ENCODE measurements at places on chromosomes 6 and 20.

GRCh38 chr20:46698788-46699187 is 9.5 kb upstream of the TP53RK start:
- DNase-seq = no peak

DNA sequence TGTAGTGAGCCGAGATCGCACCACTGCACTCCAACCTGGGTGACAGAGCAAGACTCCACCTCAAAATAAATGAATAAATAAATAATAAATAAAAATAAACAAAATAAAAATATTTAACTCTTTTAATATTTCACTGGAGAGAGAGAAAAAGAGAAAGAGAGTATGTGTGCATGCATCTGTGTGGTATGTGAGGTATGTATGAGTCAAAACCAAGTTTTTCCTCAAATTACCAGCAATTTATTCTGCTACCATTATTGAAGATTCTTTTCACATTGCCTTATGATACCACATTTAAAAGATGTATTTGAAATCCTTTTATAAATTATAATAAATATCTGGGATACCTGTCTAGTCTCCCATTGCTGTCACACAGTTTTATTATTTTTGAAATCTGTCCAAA is 122.1 kb downstream of the CD164 start:
- no peak for DNase-seq

GRCh38 chr6:157143171-157143889 is 180.0 kb downstream of the TMEM242 start:
- DNase-seq = peak; percentile 87

DNA sequence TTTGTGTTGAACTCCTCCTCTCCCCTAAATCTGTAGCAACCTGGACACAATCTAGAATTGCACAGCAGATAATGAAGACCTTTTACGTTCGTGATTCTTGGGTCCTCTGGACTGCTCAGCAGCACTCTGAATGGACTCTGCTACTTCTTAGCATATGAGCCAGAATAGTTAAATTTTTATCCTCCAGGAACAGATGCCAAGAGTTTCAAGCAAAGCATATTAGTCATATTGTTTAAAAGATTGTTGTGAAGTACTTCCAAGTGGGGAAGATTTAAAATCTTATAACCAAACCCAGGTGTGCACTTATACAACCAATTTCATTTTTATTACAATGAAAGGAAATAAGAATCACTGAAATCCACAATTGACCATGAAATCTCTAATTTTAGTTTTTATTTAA is 118.9 kb upstream of the EXOC2 start:
- no peak for DNase-seq

GRCh38 chr20:5272268-5272667 is 44.5 kb downstream of the PROKR2 start:
- no peak for DNase-seq

- DNase-seq = no peak
Observed at GRCh38 chr6:1123386-1124375, 188.2 kb upstream of the FOXQ1 start.

DNA sequence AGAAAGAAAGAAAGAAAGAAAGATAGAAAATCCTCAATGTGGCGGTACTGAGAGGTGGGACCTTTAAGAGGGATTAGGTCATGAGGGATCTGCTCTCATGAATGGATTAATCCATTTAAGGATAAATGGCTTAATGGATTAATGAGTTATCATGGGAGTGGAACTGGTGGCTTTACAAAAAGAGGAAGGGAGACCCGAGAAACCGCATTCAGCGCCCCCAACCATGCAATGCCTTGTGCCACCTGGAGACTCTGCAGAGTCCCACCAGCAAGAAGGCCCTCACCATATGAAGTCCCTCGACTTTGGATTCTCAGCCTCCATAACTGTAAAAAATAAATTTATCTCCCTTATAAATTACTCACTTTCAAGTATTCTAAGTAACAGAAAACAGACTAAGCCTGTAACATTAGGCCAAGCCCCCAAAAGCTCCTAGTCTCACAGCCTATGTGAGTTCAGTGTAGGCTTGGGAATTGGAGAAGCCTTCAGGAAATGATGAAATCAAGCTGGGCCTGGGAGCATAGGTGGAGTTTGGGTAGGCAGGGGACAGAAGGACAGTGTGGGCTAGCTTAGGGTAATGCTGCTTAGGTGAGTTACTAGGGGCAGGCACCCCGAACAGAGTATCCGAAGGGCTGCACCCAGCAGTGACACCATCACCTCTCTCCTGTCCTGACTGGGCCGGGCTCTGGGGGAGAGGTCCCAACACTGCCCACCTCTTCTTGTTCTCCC is 36.2 kb upstream of the RNF24 start:
- DNase-seq = no peak

- DNase-seq = no peak
Observed at GRCh38 chr20:2217857-2218539, 77.8 kb upstream of the TGM3 start.

DNA sequence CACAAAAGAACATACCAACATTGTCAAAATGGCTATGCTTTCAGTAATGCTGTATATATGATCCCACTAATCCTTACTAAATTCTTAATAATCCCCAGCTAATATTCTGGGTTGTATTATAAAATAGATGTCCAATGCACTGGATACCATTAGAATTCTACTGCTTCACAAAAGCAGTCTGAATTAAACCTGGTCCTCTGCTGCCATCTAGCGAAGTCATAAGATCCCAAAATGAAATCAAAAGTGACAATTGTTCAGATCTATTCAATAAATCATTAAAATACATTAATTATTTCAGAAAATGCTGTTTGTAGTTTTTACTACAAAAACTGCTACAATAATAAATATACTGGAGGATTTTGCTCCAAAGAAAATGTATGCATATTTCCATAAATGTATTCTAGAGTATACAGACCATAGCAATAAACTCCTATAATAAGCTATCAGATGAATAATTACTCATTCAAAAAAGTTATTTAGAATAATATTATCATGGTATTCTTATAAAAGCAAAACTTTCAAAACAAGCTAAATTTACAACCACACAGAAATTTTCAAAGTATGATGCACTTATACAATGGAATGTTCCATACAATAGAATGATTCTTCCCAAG is 92.6 kb downstream of the RNGTT start:
- peak; percentile 69 for DNase-seq

- no peak for DNase-seq
Observed at GRCh38 chr6:142731611-142732010, 213.4 kb downstream of the HIVEP2 start.

GRCh38 chr6:150006961-150007464 is 18.3 kb downstream of the RAET1L start:
- peak; percentile 30 for DNase-seq

GRCh38 chr6:53311586-53311935 is 37.2 kb downstream of the ELOVL5 start:
- no peak for DNase-seq

GRCh38 chr6:157951828-157952227 is 29.8 kb upstream of the SYNJ2 start:
- no peak for DNase-seq

DNA sequence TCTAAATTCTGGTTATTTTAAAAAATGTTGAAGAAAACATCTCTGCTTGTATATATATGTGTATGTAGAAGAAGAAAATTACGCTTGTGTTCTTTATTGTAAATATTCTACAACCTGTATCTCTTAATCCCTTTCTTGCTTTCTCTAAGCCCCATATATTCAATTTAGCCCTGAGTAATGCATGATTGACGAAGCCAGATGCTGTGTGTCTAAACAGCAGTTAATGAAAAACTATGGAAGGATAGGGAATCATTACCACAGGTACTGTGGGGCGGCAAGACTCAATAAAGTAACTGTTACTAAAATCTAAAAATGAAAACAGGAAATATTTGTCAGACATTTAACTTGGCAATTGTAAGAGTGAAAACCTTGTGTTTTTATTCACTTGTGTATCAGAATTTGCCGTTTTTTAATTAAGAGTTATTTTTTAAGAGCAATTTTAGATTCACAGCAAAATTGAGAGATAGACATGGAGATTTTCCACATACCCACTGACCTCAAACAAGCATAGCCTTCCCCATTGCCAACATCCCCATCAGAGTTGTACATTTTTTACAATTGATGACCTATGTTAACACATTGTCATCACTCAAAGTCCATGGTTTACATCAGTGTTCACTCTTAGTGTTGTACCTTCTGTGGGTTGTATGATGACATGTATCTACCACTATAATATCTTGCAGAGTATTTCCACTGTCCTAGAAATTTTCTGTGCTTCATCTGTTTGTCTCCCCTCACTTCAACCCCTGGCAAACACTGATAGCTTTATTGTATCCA is 76.7 kb downstream of the BCKDHB start:
- DNase-seq = no peak

- no peak for DNase-seq
Observed at GRCh38 chr6:90547079-90547478, 39.8 kb downstream of the MAP3K7 start.

DNA sequence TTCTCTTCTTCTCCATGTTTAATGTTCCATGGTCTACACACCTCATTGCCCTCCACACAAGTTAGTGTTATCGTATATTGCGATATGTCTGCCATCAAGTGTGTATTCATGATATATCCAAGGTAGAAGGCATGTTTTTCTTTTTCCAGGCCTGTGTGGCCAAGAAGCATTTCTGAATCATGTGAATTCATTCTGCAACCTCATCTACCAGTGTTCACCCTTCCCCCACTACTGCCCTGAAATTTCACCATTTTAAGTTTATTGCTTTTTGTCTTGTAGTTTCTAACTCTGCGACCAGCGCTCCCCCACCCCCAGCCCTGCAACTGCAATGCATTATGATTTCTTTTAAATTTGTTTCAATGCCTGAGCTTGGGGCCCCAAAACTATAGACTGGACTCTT is 618.0 kb upstream of the FLRT3 start:
- no peak for DNase-seq

GRCh38 chr20:32737371-32738223 is 5.7 kb downstream of the COMMD7 start:
- DNase-seq = peak; percentile 71

DNA sequence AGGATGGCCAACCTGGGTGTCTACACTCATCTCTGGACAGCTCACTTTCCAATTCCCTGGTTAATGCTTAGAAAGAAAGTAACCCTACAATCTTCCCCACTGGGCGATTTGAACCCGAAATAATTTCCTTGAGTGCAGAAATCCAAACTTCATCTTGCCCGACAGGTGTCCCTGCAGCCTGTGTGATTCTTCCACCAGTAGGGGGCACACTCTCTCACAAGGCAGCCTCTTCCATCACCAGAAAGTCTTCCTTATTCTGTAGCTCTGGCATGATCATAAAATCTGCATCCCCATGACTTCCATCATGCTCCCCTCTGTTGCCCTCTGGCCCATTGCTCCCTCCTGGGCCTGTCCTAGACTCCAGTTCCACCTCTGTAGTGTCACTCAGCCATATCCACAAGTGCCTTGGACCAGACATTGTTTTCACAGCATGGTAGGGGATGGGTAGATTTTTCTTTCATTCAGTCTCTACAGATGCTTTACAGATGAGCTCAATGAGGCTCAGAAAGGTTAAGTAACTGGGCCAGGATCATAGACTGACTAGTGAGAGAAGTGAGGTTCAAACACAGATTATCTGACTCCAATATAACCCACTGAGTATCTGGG is 170.4 kb upstream of the SPTLC3 start:
- DNase-seq = no peak

GRCh38 chr6:44627091-44627882 is 239.8 kb downstream of the CDC5L start:
- no peak for DNase-seq

DNA sequence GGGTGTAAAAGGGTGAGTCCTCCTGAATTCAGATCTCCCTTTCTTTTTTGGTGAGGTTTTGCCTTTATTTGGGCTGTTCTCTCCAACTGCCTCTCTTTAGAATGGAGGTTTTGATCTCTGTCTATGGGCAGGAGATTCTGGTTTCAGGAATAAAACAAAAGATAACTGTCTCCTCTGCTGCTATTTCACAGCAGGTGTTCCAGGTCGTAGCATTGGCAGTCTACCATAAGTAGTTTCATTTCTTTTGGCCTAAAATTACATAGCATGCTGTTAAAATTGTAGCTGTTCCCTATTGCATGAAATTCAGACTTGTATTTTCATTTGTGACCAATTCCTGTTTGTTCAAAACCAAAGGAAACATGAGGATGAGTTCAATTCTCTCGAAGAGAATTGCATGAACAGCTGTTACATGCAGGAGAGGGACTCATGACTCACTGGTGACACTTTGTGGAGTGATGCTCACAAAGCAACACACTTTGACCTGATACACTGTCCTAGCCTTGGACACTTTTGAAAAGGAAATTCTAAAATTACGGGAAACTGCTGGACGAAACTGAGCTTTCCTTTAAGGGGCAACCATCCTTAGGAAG is 76.8 kb upstream of the SIRPG start:
- DNase-seq = no peak
